ENCODE measurements at places on chromosomes 3 and 15.

DNA sequence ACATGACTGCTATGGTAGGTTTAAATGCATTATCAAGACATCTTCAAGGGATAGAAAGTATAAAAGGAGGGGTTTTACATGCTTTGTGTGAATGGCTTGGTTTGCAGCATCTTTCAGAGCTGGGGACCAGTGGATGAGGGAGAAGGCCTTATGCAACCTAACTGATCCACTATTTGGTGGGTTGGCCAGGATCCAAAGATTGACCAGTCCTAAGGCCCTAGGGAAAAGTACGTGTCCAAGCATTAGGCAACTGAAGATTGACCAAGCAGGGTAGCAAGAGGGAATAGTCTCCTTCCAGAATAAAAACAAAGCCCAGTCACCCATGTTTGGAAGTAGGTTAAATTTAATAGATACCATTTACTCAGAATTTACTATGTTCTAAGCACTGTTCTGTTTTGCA lies 509.3 kb downstream of the EPHB1 start:
- DNase-seq, result no peak

DNA sequence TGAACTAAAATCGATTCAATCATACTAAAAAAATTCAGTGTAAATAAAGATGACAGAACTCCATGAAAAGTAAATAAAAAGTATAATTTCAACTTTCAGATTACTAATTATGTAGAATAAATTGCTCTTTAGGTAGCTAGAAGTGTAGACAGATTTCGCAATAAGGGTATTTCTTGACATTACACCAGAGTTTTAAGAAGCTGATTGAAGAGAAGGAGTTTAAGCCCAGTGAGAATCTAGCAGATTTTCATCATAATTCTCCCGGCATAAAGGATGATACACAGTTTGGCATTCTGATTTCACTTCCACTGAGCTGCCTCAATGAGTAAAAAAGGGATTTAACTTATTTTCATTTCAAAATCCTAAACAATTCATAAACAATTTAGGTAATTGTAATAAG lies 259.2 kb downstream of the NEK10 start:
- DNase-seq, result no peak

- DNase-seq, result no peak
These were observed 12.9 kb downstream of the MB21D2 start for GRCh38 chr3:192904632-192905289.

DNA sequence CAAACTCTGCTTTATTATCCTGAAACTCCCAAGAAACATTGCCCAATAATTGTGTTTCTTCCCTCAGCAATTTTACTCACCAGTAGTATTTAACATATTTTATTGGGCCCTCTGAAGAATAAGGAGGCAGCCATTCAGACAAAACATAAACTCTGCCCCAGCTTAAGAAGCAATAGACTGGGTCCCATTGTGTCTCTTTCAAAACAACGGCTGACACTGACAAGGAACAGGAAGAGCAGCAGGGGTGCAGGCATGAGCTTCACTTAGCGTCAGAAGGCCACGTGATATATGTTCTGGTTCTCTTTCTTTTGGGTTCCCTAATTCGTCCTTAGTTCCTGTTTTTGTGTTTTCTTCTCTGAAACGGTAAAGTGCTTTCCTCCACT lies 242.3 kb downstream of the FHIT start:
- DNase-seq, result peak; percentile 41
